ENCODE measurements at places on chromosomes 5 and 9.

- DNase-seq, result no peak
Observed at GRCh38 chr5:19891658-19892057, 96.3 kb downstream of the CDH18 start.

DNA sequence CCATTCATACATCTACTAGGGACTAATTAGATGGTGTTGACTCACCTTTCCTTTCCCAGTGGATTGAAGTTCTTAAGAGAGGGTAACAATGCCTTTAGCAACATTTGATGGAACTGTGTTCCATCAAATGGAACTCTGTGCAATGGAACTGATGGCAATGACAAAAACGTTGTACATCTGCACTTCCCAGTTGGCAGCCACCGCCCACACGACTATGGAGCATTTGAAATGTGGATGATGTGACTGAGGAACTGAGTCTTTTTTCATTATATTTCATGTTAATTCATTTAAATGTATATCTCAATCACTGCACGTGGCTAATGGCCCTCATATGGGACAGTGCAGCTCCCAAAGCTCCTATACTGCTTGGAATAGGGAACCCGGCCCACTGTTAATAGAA is 39.0 kb upstream of the ICE1 start:
- DNase-seq, result no peak

- no peak for DNase-seq
Observed at GRCh38 chr5:141681695-141682641, at the start of gene ARAP3. Gene ARAP3, minus strand, starts transcription at chr5:141682230. Its CDS starts 1,744 bp downstream, at chr5:141680486.

- no peak for DNase-seq
Observed at GRCh38 chr5:120139039-120139438, 325.1 kb upstream of the PRR16 start.

DNA sequence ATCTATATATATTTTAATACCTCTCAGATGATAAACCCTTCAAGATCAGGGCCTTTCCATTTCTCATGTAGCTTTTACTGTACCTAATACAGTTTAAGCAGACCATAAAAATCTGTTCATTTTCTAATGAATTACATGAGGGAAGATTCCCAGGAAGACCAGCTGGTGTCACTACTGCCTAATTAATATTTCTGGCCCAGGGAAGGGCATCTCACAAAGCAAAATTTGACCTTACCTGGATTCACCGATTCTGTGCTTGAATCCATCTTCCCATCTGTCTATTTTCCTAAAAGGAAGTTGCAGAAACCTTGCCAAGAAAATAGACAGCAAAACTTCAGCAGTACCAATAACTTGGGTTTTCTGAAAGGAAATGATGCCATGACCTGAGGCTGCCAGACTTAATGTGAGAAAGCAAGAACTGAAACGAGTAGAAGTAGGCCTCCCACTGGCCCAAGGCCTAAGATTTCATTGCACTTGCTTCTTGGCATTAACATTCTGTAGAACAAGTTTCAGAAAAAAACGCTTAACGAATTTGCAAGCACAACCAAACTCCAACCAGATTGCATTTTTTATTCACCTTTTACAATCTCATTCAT is 83.0 kb upstream of the GLIS3 start:
- DNase-seq, result no peak

DNA sequence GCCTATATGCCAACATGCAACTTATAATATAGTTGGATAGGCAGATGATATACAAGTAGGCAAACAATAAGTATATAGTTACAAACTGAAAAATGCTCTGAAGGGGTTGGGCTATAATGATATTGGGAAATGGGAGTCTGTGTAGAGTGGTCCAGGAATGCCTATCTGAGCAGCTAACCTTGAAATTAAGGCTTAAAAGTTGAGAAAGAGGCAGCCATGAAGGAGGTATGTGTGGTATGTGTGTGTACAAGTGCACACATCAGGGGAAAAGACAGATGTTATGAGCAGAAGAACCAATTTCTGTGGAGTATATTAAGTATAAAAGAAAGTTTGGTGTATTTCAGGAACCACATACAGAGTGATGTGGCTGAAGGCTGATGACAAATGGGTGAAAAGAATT is 154.9 kb upstream of the PAPPA start:
- DNase-seq, result no peak

DNA sequence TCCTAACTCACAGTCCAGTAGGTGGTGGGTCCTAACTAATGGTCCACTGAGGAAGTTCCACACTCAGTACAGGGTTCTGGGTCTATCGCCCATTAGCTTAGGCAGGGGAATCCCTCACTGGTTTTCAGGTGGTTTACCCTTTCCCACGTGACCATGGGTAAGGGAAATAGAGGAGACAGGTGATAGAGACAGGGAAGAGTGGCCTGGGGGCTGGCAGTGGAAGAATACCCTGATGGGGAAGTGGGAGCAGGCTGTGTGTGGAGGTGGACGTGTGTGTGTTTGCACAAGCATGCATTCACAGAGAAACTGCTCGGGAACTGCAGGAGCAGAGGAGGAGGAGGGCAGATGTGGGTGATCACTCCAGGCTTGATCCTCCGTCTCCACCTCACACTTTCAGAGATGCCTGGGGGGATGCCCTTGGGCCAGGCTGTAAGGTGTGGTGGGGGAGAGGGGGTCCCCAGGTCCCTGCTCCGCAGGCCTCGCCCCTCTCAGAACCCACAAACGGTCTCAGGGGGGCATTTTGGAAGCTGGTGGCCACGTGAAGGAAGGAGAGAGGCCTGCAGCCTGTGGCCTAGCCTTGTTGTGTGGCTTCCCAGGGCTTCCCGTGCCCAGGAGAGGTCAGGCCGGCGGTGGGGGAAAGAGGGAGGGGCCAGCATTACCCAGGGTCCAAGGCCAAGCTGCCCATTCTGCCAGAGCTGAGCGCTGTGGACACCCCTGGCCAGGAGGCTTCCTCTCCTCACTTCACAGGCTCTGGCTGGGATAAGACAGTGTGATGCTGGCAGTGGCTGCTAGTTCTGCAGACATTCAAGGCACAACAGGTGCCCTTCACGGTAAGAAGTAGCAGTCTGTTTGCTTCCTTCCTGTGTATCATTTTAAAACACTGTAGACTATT is 80.0 kb downstream of the OTULIN start:
- DNase-seq, result no peak

DNA sequence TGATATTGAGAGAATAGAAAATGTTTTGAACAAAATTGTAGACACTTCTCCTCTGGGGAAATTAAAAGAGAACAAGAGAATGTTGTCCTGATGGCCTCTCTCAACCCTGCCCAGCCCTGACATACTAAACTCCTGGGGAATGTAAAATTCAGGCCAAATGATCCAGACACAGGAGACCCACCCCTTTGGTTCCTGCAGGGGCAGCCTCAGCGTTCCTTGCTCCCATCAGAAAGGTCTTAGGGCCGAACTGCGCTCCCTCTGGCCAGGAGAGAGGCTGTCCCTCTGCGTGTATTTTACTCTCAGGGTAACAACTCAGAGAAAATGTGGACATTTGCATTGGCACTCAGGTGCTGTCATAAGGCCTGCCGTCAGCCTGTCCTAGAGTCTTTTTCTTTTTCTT is 616.3 kb upstream of the KLF4 start:
- no peak for DNase-seq

- no peak for DNase-seq
Observed at GRCh38 chr9:133917375-133917774, 74.7 kb downstream of the VAV2 start.

- no peak for DNase-seq
Observed at GRCh38 chr9:134376386-134377142, 50.3 kb downstream of the RXRA start.

- no peak for DNase-seq
Observed at GRCh38 chr9:37540634-37541033, 35.5 kb downstream of the FBXO10 start.

- DNase-seq, result no peak
Observed at GRCh38 chr9:87749335-87750035, 23.6 kb downstream of the CTSL start.

- no peak for DNase-seq
Observed at GRCh38 chr9:2110036-2110435, 94.9 kb downstream of the SMARCA2 start.

- DNase-seq, result no peak
Observed at GRCh38 chr5:155679530-155679929, 647.4 kb upstream of the SGCD start.

- DNase-seq, result no peak
Observed at GRCh38 chr9:136177224-136177623, 27.7 kb downstream of the LHX3 start.

GRCh38 chr5:2013301-2014057 is 130.8 kb upstream of the IRX4 start:
- DNase-seq, result no peak

- DNase-seq, result no peak
Observed at GRCh38 chr5:27947088-27947487, 908.7 kb upstream of the CDH9 start.

DNA sequence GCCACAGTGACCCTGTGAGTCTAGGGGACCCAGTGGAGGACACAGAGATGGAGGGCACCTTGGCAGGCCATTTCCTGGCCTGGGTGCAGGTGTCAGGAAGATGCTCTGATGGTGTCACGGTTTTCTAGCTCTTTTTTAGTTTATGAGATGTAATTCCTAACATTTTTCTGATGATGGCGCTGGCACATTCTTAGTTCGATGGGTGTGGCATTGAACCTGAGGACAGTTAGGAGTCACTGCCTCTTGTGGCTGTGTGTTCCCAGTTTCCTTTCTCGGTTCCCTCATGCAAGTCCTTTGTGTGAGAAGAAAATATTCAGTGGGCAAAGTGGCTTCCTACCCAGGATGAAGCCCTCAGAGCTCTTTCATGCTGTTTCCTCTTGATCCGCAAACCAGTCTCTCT is 129.4 kb upstream of the ICE1 start:
- DNase-seq, result no peak

GRCh38 chr9:79955300-79955699 is 383.5 kb downstream of the TLE4 start:
- no peak for DNase-seq

- no peak for DNase-seq
Observed at GRCh38 chr9:122498883-122499288, 11.7 kb upstream of the OR1J2 start.

DNA sequence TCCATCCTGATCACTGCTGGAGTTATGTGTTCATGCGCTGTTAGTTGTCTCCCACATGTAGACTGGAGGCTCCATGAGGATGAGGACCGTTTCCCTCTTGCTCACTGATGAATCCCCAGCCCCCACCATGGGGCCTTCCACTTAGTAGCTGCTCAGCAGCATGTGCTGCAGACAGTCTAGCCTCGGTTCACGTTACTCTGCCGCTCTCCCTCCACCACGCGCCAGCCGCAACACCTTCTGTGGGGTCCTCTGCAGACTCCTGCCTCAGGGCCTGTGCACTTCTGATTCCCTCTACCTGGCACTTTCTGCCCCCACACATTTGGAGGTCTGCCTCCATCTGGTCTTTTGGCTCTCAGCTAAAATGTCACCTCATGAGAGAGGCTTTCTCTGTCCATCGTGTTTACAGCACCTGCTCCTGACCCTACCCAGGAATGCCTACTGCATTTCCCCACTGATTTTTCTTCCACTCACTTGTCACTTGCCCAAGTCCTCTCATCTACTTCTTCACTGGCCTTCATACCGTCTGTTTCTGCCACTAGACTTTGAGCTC is 36.3 kb downstream of the STK10 start:
- no peak for DNase-seq

GRCh38 chr5:176866707-176867310 is 32.3 kb downstream of the HK3 start:
- no peak for DNase-seq

DNA sequence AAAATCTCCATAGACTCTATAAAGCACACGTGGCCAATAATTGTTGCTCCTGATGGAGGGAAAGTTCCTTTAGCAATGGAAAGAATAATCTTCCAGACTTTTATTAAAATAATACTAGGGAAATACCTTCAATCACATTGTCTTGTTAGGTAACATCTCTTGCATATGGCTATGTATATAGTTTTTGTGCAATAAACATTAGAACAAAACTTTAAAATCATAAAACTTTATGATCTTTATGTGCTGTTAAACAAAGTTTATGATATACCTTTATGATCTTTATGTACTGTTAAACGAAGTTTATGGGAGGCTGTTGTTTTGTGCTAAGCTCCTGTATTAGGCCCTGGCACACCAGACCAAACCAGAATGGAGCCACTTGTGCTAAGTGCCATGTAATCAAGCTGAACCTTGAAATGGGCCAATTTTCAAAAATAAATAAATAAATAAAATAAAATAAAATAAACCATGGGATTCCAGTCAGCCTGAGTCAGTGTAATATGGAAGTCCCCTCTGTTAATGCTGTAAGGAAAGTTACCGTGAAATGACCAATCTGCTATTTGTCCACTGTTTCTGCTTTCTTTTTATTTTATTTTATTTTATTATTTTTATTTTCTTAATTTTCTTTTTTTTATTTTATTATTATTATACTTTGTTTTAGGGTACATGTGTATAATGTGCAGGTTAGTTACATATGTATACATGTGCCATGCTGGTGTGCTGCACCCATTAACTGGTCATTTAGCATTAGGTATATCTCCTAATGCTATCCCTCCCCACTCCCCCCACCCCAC is 431.3 kb downstream of the SPATA31D1 start:
- DNase-seq, result no peak

- DNase-seq, result no peak
Observed at GRCh38 chr5:174872271-174872670, 147.9 kb downstream of the MSX2 start.

GRCh38 chr9:137502008-137502911 is 43.1 kb upstream of the NSMF start:
- DNase-seq, result no peak

- no peak for DNase-seq
Observed at GRCh38 chr9:105539452-105539851, 18.5 kb upstream of the FKTN start.

DNA sequence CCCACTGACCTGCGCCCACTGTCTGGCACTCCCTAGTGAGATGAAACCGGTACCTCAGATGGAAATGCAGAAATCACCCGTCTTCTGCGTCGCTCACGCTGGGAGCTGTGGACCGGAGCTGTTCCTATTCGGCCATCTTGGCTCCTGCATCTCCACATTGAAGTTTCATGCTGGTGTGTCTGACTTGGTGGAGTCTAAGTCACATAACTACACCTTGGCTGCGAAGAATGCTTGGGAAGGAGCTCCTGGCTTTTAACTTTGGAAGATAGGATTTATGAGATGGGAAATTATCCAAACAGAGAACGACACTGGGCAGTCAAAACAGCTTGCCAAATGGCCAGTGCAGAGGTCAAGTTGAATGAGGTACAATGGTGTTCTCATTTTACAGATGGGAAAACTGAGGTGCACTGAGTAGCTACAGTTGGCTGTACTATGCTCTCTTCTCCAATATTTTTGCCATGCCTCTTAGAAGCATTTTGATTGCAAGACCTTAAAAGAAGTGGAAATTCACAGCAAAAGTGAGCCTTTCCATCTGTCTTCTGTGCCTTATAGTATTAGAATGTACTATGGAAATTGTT is 36.7 kb downstream of the CCDC192 start:
- DNase-seq, result no peak

GRCh38 chr9:125133403-125134329 is 9.7 kb downstream of the SCAI start:
- no peak for DNase-seq

GRCh38 chr9:27385606-27386322 is 88.8 kb upstream of the EQTN start:
- DNase-seq, result no peak

DNA sequence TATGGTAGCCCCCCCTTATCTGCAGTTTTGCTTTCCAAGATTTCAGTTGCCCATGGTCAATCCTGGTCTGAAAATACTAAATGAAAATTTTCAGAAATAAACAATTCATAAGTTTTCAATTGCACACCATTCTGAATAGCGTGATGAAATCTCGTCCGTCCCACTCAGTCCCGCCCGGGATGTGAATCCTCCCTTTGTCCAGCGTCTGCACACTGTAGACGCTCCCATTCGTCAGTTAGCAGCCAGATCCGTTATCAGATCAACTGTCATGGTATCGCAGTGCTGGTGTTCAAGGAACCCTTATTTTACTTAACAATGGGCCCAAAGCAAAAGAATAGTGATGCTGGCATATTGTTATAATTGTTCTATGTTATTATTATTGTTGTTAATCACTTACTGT is 98.6 kb downstream of the TMEM215 start:
- DNase-seq, result no peak

Measured in stimulated activated CD8-positive, alpha-beta memory T cell treated with anti-CD3 and anti-CD28 coated beads, Interleukin-15, amount 100 ng/mL, for 48 hours (primary cell).